ENCODE measurements at places on chromosomes 13 and 19.

DNA sequence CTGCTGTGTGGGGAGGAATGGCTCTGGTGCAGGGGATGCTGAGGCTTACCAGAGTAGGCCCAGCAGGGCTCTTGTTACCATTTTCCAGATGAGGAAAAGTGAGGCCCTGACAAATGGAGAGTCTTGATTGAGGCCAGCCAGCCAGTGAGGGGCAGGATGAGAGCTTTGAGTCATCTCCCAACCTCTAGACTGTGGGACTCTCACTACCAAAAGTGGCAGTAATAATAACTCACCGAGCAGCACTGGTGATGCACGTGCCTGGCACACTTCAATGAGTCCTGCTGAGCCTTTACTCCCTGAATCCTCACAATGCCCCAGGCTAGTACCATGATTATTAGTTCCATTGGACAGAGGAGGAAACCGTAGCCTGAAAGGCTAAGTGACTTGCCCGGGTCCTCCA lies 7.8 kb downstream of the CIC start:
- DNase-seq: no peak

- no peak for DNase-seq
These were observed 65.0 kb downstream of the DGKH start for GRCh38 chr13:42113478-42113877.

DNA sequence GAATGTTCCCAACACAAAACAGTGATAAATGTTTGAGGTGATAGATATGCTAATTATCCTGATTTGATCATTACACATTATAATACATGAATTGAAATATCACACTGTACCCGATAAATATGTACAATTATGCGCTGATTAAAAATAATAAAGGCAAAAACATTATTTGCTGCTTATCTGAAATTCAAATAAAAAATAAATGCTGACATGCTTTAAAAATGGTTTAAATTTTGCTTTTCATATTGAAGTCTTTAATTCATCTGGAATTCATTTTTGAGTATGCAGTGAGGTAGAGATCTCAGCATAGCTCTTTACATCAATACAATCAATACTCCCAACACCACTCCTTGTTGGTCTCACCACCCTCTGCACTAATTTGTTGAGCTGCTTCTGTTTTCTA lies 330.8 kb downstream of the NALCN start:
- no peak for DNase-seq

- DNase-seq: no peak
These were observed 170.8 kb downstream of the NUFIP1 start for GRCh38 chr13:44818428-44818827.

DNA sequence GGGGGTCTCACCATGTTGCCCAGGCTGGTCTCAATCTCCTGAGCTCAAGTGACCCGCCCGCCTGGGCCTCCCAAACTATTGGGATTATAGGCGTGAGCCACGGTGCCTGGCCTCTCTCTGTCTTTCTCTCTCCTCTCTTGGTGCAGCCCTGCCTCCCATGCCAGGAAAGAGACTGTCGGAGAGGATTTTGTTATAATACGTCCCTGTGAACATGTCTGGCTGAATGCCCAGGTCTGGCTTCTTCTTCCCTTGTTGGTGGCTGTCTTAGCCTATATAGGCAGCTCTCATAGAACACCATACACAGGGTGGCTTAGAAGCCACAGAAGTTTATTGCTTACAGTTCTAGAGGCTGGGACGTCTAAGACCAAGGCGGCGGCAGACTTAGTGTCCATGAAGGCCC lies 46.4 kb downstream of the PEX11G start:
- no peak for DNase-seq

DNA sequence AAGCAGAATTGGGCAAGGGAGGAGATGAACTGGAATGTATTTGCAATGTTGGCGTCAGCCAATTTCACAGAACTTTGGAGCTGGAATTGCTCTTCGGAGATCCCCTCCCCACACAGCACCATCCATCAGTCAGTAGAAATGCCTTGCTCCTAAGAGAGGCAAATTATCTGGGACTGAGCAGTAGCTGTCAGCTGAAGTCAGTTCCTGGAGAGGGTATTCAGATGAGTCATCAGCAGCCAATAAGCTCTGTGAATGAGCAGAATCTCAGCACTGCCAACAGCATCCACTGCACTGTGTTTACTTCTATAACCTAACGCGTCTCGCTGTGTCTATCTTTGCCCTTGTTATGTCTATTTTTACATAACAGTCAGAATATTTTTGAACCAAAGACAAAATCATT lies 213.7 kb downstream of the SLITRK5 start:
- DNase-seq: no peak

GRCh38 chr13:68275758-68276157 lies 1045.6 kb upstream of the PCDH9 start:
- no peak for DNase-seq

DNA sequence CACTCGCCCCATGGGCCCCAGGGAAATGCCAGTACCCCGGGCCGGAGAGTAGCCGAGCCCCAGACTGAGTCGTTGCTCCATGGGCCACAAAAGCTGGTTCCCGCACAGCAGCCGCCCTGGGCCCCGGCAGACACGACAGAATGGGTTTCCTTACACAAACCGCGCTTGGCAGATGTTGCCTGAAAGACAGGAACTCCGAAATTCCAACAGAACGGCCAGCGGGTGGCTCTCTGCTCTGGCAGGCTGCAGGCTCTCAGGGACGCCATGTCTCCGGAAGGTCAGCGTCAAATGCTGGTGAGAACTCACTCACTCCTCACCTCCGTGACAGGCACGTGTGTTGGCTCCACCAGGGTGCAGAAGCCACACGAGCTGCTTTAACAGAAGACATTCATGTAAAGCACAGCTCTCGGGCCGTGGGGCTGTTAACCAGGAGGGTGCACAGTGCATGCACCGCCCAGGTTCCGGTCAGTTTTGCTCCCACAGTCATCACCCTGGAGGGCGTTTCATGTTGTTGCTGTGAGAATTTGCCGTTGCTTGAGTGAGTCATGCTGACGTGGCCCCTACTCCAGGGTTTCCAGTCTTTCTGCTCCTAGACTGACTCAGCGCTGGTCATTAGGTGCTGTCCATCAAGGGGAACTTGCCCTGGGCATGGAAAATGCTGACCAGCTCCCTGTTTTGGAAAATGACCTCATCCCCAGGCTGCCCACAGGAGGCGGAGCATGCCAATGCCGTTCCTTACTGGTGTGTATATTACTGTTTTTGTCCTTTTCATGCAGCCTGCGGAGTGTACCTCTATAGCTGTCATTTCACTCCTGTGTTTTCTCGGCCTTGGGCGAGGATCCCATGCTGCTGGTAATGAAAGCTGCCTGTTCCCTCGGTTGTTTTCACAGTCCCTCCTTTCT lies 44.8 kb downstream of the ANKRD10 start:
- no peak for DNase-seq

DNA sequence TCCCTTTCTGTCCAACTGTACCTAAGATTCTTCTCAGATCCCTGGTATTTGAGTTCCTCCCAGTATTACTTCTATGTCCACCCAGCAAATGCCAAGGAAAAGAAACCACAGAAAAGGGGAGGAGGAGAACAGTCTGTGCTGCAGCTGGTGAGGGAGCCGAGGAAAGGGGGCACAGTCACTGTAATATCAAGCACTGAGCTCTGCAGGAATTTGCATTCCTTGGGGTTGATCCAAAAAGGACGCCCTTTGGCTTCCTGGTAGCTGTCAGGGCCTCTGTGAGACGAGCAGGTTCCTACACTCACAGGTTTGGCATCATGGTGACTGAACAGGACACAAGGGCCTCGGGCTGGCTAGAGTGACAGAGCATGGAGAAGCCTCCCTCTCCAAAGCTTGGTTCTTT lies 273.4 kb downstream of the NHLRC3 start:
- no peak for DNase-seq

DNA sequence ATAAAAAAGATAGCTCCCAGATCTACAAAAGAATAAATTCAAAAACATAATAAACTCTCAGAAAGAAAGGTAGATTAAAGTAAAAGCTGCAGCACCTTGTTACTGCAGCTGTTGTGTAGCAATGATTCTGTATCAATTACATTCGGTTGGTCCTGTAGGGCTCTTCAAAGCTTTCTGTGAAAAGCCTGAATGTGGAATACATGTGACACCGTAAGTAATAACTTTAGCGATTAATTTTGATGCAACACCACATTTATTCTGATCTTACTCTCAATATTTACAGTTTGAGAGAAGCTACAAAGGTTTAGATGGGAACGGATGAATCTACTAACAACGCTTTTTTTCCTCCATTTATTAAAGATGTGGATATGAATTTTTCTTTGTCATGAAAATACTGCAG lies 279.2 kb downstream of the DACH1 start:
- no peak for DNase-seq
